Natural killer cell treated with Interleukin-12 subunit alpha and Interleukin-12 subunit beta and Interleukin-15 and Interleukin-18, amount 100 ng/mL, for 72 hours (primary cell): ENCODE measurements at places on chromosomes 5 and 9. TPM values are rescaled to one million over a fixed set of nuclear protein-coding genes. Genes with fewer than 3 reads are reported as not detected.

DNA sequence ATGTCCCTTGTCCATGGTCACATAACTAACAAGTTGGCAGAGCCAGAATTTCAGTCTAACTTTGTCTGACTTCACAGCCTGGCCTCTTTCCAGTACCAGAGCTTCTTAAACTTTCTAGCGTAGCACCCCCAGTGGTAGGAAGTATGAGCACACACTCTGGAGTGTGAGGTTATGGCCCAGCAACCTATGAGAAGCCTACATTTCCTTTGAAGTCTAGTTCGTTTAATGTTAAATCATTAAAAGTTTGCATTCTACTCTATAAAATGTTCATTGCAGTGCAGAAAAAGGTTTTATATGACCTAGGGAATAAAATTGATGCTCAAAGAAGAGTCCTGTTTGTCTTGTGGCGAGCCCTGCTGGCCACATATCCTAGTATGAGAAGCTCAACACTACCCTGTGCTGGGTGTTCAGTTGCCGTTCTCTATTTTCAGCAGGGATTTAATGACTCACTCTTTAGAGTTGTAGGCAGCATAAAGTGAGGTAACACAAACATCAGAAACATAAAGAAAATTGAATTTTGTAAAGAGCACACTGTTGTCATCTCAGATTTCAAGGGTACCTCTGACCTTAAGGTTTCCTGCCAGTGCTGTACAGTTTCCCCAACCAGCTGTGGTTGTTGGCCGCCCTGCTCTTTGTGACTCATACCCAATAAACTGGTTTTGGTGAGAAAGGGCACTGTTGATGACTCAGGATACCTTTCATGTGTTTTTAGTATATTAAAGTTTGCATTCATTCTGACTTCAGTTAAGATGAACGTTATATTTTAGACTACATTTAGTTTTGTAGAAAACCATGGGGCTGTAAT is 14.3 kb downstream of the MCCC2 start:
- DNase-seq: peak; percentile 85

The EPB41L4A gene
- total RNA-seq: 12.7 TPM

The GOLM1 gene
- 20.5 TPM for total RNA-seq

The FRRS1L gene
- total RNA-seq: not detected

- no peak for DNase-seq
Observed at GRCh38 chr9:38253200-38253599, 139.3 kb upstream of the ALDH1B1 start.

DNA sequence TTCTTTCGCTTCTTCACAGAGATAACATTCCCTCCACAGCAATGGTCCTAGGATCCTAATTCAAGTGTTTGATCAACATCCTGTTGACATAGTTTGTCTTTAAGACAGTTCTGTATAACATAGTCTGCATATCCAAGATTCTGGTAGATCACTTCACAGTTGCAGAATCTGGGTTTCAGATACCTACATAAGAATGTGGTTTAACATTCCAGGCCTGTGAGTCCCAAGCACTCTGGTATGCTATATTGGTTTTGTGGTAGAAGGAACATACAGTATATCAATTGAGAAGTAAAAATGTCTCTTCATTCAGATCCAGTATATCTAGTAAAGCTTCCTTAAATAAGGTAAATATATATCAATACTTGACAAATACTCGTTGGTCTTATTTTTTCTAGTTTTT is 914.2 kb upstream of the CDH6 start:
- DNase-seq: no peak

GRCh38 chr5:68255305-68256120 is 40.0 kb downstream of the PIK3R1 start:
- no peak for DNase-seq

DNA sequence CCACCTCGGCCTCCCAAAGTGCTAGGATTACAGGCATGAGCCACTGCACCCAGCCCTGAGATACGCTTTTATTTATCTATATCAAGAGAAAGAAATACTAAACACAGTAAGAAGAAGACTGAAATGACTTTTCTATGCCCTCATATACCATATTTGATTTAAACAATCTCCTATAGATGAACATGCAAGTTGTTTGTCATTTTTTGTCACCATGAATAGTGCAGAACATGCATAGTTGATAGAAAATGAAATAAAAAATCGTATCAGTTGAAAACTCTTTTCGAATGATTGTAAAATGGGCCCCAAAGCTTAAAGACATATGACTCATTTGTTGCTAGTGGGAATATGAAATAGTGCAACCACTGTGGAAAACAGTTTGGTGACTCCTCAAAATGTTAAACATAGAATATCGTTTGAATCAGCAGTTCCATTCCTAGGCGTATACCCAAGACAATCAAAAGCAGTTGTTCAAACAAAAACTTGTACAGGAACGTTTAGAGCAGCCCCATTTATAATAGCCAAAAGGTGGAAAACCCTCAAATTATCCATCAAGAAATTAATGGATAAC is 61.4 kb upstream of the ANKH start:
- DNase-seq: no peak

DNA sequence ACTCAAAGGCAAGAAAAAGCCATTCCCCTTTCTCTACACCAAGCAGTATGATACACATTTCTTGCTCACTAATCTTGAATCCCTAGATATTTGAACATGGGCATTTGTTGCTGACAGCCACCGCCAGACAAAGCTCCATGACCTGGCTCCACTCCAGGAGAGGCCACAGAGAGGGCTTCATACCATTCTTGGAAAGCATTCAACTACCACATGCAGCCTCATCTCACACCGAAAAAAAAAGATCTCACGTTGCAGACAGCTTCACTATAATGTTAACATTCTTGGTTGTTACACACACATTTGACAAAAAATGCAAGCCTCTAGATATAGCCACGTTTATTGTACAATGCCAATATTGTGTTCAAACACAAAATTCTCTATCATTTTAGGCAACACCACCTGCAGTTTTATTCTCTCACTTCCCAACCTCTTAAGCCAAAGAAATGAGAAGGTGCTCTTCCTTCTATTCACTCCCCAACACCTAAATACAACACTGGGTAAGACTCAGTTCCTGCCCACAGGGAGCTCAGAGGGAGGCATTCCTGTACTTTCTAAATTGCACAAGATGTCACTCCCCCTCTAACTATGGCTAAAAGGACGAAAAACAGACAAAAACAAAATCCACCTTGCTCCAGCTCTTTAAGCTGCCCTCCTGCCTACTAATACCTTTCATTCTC is 222.4 kb downstream of the TSSK1B start:
- no peak for DNase-seq

The TMC1 gene
- not detected for total RNA-seq

The PAEP gene
- not detected for total RNA-seq
